ENCODE measurements at places on chromosomes 4 and X.

- DNase-seq, result no peak
Observed at GRCh38 chr4:185513489-185514181, 21.7 kb downstream of the PDLIM3 start.

GRCh38 chr4:89173336-89174090 is 62.2 kb downstream of the TIGD2 start:
- no peak for DNase-seq

- no peak for DNase-seq
Observed at GRCh38 chr4:2485956-2486355, 17.1 kb downstream of the RNF4 start.

- no peak for DNase-seq
Observed at GRCh38 chrX:24231131-24231540, 81.6 kb downstream of the ZFX start.

GRCh38 chrX:15215366-15215765 is 54.5 kb downstream of the ASB9 start:
- no peak for DNase-seq

Measured in stimulated activated CD4-positive, alpha-beta T cell treated with anti-CD3 and anti-CD28 coated beads, TNF-alpha, amount 100 ng/mL, for 4 hours (primary cell).